Ureter (tissue), 1 donor: ENCODE measurements at places on chromosomes 7 and 10. TPM values are rescaled to one million over a fixed set of nuclear protein-coding genes. Genes with fewer than 3 reads are reported as not detected.

CACNA2D1 gene
- total RNA-seq = 20.2 TPM

CYP2C19 gene
- not detected for total RNA-seq

LIPN gene
- not detected for total RNA-seq

ITIH5 gene
- 25.5 TPM for total RNA-seq

UCMA gene
- not detected for total RNA-seq

ZNF853 gene
- 9.4 TPM for total RNA-seq

- DNase-seq = peak; percentile 57
These were observed 14.7 kb downstream of the FAM241B start for GRCh38 chr10:69644658-69645295.

- no peak for DNase-seq
These were observed 1133.3 kb downstream of the SORCS3 start for GRCh38 chr10:105774351-105774750.

DNA sequence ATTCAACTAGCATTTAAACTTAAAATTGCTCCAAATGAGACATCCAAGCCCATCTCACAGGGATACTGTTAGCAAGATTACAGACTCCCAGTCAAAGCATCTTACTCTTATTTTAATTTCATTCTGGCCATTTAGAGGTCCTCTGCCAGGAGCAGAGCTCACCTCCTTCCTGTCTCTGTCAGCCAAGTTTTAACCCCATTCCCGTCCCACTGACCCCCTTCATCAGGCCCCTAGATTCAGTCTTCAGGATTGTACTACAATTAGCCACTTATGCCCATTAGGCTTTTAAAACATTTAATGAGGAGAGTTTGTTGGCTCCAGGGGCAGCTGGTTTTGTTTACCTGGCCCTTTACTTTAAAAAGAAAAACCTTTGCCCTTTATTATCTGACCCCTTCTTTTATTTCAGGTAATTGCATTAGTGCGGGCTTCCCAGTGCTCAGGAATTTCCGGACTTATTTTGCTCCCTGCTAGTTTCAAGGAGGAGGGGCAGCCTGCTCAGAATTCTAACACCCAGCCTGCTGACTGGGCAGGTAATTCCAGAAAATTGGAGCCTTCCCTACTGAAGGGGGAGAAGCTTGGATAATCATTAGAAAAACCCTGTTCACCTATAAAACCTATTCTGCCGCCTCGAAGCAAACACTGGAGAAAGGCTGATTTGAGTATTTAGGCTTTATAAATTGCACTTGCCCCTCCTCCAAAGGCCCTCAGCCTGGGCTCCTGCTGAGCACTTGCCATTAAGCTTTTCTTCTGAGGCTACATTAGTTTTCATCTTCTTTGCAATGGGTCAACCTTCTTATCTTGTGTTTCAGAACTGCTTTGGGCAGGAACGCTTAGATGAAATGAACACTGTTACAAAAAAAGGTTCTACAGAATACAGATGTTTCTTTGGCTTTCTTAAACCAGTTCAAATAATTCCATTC lies 200.5 kb upstream of the HPS1 start:
- no peak for DNase-seq

- no peak for DNase-seq
These were observed 816 bp downstream of the PSMG3 start for GRCh38 chr7:1569016-1569415.

DNA sequence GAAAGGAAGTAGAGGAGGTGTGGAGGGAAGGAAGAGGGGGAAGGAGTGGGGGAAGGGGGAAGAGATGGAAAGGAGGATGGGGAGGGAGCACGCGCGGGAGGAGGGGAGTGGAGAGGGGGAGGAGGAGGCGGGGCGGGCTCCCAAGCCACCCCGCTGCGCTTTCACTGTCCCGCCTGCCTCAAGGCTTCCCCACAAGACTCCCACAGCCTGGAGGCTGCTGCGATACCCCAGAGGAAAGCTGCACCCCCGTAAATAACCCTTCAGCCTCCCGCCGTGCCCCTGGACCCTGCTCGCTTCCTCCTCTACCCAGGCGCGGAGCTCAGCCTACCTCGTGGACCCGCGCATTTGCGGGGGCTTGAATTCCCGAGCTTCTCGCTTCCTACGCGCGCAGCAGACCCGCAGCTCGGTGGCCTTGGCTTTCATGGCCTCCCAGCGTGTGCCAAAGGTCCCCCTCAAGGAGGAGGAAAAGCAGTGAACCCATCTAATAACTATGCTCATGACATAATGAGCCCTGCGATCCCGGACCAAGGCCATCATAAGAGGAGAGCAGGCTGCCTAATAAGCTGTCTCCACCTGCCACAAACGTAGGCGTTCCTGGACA lies at the start of gene C10orf67:
C10orf67 (minus strand) TSS at position 557 of the 601 bp plus-strand sequence; CDS start at position 534, 23 bp downstream.
- peak; percentile 45 for DNase-seq

DNA sequence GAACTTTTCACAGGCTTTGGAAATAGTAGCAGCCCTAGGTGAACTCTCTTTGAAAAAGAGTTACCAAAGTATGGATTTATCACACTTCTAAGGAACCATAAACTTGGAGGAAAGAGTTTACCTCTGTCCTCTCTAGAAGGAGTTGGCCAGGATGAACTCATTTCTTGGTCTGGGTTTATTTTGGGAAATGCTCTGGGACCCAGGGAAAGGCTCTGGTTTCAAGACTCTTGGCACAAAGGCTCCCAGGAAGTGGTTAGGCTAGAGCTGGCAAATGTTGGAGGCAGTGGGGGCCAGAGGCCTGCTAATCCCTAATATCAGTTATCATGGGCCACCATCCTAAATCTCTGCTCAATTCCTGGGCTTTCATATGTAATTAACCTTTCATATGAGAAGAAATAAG lies 36.3 kb upstream of the CDK6 start:
- DNase-seq = no peak

GRCh38 chr10:95504246-95504691 lies 56.9 kb downstream of the SORBS1 start:
- no peak for DNase-seq

GRCh38 chr10:105354010-105354409 lies 712.9 kb downstream of the SORCS3 start:
- no peak for DNase-seq

DNA sequence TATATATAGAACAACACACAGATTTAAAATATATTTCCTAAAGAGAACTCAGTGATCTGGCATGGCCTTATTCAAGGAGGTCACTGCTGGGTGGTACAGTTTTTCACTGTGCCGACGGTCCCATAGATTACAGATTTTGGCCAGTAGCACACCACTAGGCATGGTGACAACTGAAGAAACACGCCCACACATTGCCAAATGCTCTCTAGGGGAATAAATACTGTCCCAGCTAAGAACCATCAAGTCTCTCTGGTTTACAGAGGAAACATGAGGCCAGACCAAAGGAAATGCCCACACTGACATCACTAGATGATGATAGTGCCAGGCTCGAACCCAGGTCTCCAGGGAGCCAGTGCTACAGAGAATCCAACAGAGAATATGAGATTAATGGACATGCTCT lies 316.8 kb downstream of the ELMO1 start:
- no peak for DNase-seq

- no peak for DNase-seq
These were observed 82.7 kb upstream of the SAMD8 start for GRCh38 chr10:75028748-75029147.

DNA sequence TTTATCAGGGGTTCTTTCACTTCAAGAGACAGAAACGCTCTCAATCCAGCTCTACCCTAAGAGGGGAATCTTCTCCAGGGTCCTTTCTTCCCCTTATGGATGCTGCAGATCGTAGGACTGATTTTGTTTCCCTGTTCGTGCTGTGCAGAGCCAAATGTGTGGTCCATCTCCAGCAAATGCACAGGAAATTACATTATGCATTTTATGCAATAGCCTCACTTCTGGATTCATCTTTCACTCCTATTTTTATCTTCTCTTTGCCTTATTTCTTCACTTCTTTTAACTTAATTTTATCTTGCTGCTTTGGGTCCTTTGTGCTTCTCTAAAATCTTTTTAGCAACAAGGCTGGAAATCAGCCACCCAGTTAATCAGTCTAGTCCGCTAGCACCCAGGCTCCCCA lies 184.5 kb upstream of the INHBA start:
- DNase-seq = no peak

- no peak for DNase-seq
These were observed 13.2 kb downstream of the ADAMTS14 start for GRCh38 chr10:70685455-70685911.

DNA sequence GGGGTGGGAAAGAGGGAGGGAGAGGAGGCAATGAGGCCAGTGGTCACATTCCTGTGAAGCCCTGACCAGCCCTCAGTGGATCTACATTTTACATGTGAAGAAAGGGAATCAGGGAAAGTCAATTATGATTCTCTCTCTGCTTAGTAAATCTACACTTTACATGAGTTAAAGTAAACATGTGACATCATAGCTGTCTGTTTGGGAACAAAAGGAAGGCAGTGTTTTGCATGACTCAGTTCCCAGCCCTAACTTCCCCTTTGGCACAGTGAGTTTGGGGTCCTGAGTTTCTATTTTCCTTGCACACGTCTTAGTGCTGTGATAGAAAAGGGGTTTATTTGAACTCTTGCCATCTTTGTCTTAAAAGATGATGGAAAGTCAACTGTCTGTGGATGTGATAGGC lies 615.1 kb downstream of the SDK1 start:
- DNase-seq = no peak
